Cardiac atrium fibroblast (primary cell): ENCODE measurements at places on chromosomes 6 and 20. TPM values are rescaled to one million over a fixed set of nuclear protein-coding genes. Genes with fewer than 3 reads are reported as not detected.

Gene MATN4
- total RNA-seq, result not detected in 2 replicates

Gene CCN6
- 0.16 TPM in 1 of 2 replicates, not detected in the other for total RNA-seq

Gene NINL
- total RNA-seq, result 3.2 and 7.8 TPM in 2 replicates

Gene SULF2
- 12.3 and 32.6 TPM in 2 replicates for total RNA-seq

Gene ZSCAN12
- total RNA-seq, result 1.3 and 2.0 TPM in 2 replicates

Gene RALGAPA2
- 4.5 and 8.1 TPM in 2 replicates for total RNA-seq

Gene MAS1
- total RNA-seq, result not detected in 2 replicates

Gene SOD2
- total RNA-seq, result 78.0 and 863 TPM in 2 replicates

Gene PRDM13
- total RNA-seq, result not detected in 2 replicates

Gene NR2E1
- not detected in 2 replicates for total RNA-seq

Gene CUTA
- 134 and 151 TPM in 2 replicates for total RNA-seq

Gene TRAPPC3L
- not detected in 2 replicates for total RNA-seq

Gene GPX5
- not detected in 2 replicates for total RNA-seq

Gene CNKSR3
- 4.7 and 6.2 TPM in 2 replicates for total RNA-seq

Gene ID4
- total RNA-seq, result 27.7 and 30.9 TPM in 2 replicates

Gene FOXF2
- total RNA-seq, result 0.54 and 0.81 TPM in 2 replicates

Gene SNRNP48
- total RNA-seq, result 10.0 and 16.2 TPM in 2 replicates

Gene OR2H2
- not detected in 2 replicates for total RNA-seq

Gene MUC21
- total RNA-seq, result not detected in 2 replicates

Gene SLC44A4
- not detected in 2 replicates for total RNA-seq

Gene B3GALT4
- total RNA-seq, result 2.3 and 3.6 TPM in 2 replicates

Gene ZBTB46
- 3.4 and 3.9 TPM in 2 replicates for total RNA-seq

Gene PANK2
- total RNA-seq, result 27.1 and 36.0 TPM in 2 replicates

Gene CCND3
- 102 and 104 TPM in 2 replicates for total RNA-seq

Gene BPIFB1
- not detected in 2 replicates for total RNA-seq

Gene HAO1
- total RNA-seq, result not detected in 2 replicates

Gene ERVFRD-1
- total RNA-seq, result not detected in 2 replicates

Gene TENT5A
- total RNA-seq, result 5.2 and 11.7 TPM in 2 replicates

Gene RIPOR3
- total RNA-seq, result 2.5 and 4.2 TPM in 2 replicates

Gene OR2J3
- not detected in 2 replicates for total RNA-seq

Gene NOX3
- total RNA-seq, result not detected in 2 replicates

Gene MLN
- not detected in 2 replicates for total RNA-seq

Gene ROS1
- total RNA-seq, result not detected in 2 replicates

Gene CAGE1
- total RNA-seq, result not detected in 2 replicates

Gene MRPS10
- 27.4 and 31.6 TPM in 2 replicates for total RNA-seq

Gene PXMP4
- total RNA-seq, result 2.9 and 3.2 TPM in 2 replicates

Gene REM1
- 2.8 and 3.4 TPM in 2 replicates for total RNA-seq

Gene OR2B6
- not detected in 2 replicates for total RNA-seq

Gene C2
- total RNA-seq, result 0.97 and 2.2 TPM in 2 replicates

Gene CLVS2
- not detected in 2 replicates for total RNA-seq

Gene DEFB123
- not detected in 2 replicates for total RNA-seq

Gene LY6G5C
- not detected in 2 replicates for total RNA-seq

Gene MAPK13
- 2.8 and 3.8 TPM in 2 replicates for total RNA-seq

Gene PROCR
- 15.2 and 20.3 TPM in 2 replicates for total RNA-seq

Gene FKBP1C
- total RNA-seq, result under 0.01 and 0.16 TPM in 2 replicates
